ENCODE measurements at places on chromosomes 3 and 15. TPM values are rescaled to one million over a fixed set of nuclear protein-coding genes. Genes with fewer than 3 reads are reported as not detected.

DNA sequence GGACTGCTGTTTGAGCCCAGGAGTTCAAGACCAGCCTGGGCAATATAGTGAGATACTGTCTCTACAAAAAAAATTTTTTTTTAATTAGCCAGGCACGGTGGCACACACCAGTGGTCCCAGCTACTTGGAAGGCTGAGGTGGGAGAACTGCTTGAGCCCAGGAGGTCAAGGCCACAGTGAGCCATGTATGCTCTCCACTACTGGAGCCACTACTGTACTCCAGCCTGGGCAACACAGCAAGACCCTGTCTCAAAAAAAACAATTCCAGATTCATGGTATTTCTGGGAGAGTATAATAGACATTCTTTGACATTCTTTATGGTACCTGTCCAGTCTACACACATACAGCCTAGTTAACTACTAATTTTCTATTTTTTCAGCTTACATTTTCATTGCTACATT, 70.1 kb downstream of the GSK3B start:
- no peak for DNase-seq

DNA sequence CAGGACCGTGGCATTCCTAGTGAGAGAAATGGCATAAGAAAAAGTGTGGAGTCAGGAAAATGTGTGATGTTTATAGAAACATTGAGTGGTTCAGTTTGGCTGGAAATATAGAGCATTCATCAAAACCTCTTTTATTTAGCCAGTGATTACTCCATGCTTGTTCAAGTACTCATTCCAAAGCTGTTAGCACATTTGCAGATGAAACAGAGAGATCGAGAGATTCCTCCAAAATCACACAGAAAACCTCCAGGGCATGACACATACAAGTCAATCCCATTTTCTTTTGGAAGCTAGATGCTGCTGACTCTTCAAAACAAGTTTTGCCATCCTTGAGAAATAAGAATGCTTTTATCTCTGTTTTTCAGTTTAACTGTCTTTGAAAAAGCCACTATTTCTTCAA, 11.5 kb upstream of the MB21D2 start:
- DNase-seq: no peak

DNA sequence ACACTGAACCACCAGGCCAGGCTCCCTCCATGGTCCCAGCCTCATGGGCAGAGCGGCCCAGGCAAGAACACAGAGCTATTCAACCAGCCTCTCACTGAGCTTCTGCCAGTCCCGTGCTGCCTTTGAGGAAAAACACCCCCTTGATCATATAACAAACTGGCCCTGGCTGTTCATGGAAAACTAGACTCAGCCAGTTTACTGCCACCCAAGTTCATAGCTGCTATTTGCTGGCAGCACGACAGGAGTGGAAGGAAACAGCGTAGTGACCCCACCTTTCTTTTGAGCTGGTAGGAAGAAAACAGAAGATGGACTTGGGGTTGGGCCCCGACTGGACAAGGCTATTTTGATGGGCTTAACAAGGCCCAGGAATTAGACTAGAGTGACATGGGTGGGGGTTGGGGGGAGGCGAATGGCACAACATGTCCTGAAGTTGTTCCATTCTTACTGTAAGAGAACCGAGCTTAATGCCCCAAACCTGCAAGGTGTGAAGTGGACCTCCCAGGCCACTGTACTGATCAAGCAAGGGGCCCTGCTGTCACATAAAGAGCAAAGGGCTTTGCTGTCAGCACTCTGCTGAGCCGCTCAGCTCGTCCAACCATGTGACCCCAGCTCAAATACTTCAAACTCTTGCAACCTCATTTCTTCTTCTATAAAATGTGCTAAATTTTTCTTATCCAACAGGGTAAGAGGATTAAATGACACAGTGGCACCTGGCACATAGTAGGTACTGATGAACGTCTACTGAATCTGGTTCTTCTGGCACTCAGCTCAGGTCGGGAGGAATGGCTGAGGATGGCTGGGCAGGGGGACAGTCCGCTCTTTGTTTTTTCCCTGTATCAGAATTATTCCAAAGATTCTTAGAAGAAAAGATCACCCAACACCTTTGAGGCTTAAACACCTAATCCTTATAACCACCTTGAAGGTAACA, 1.6 kb downstream of the FBXL22 start:
- peak; percentile 80 for DNase-seq

DNA sequence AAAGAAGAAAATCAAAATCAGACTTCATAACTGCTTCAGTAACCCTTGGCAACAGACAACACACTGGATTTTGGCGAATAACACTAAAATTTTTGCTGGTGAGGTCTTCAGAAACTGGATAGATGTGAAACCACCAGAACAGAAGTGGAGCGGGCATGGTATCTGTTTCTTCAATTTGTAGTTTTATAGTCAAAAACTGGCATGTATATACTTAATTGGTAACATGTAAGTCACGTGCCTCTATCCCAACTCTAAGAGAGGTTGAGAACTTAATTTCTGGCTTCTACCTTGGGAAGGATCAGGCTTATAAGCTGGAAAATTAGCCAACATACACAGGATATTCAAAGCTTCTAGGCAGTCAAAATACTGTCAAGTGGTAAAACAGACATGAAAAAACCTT, 172.6 kb upstream of the CHL1 start:
- DNase-seq: no peak

DNA sequence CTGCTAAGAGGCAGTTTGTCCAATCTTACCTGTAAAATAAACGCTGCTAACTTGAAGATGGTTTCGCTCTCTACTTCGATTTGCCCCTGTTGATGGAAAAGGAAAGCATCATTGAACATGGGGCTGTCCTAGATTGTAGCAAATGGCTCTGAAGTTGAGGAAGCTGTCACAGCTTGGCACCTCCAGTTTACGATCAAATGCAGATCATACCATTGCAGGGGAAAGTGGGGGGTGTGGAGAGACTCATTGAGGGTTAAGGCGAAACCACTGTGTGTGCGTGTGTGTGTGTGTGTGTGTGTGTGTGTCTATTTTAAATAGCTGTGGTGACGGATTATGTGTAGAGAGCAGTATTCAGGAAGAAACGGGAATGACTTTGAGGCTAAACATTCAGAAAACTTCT, 127.6 kb upstream of the LMOD3 start:
- peak; percentile 69 for DNase-seq

- no peak for DNase-seq
Observed at GRCh38 chr15:95734422-95735316, 595.8 kb upstream of the NR2F2 start.

LRTM1 gene
- 84.2 TPM for total RNA-seq

CSTA gene
- total RNA-seq: 17.0 TPM

ANKRD34C gene
- 0.21 TPM for total RNA-seq

MESP2 gene
- total RNA-seq: not detected
